Stimulated activated CD8-positive, alpha-beta memory T cell treated with anti-CD3 and anti-CD28 coated beads, Interleukin-2, amount 100 ng/mL, for 1 hour (primary cell): ENCODE measurements at places on chromosomes 11 and 22.

- no peak for DNase-seq
These were observed 14.7 kb downstream of the TOM1 start for GRCh38 chr22:35314161-35314942.

- DNase-seq: no peak
These were observed 1.9 kb upstream of the NDUFV1 start for GRCh38 chr11:67604815-67605214.

GRCh38 chr11:28525636-28526405 lies 417.6 kb downstream of the METTL15 start:
- no peak for DNase-seq

GRCh38 chr22:47154621-47155081 lies 392.2 kb downstream of the TBC1D22A start:
- no peak for DNase-seq

GRCh38 chr11:48031602-48032001 lies 51.2 kb downstream of the PTPRJ start:
- no peak for DNase-seq

- DNase-seq: no peak
These were observed 16.9 kb upstream of the PIK3C2A start for GRCh38 chr11:17224727-17225126.
